CD8-positive, alpha-beta T cell (primary cell): ENCODE measurements at places on chromosomes 5 and 9.
A peak's percentile ranks its signal among the peaks of the same experiment; 100 is the strongest.

DNA sequence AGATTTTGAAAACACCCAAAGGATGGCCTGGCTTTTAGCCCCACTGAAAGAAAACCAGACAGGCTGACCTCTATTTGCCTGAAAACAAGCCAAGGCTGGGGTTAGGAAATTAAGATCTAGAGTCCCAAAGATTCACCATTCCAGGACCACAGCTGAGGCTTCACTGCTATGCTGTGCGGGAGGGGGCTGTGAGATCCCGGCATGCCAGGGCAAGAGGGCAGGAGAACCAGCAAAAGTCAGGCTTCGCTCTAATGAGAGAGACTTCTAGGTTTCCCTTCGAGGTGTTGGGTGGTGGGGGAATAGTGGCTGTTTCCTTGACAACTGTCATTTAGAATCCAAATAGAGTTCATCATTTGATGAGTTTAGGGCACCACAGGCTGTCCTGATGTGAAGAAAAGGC lies 152.9 kb upstream of the NFIB start:
- no peak for DNase-seq

DNA sequence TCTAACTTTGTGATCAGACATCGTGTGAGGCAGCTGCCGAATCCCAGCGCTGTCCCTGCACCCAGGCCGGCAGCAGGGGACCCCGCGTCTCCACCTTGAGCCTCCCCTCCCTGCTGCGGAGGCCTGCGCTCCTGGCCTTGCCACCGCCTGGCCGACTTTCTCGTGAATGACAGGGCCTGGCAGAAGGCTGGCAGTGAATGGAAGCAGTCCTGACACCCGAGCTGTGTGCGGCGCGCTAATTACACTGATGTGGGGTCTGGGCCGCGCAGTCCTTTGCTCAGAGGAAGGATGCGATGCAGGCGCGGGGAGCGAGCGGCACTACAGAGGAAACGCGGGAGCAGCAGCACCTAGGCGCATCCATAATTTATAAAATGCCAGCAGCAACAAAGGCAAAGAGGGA lies 40.3 kb downstream of the POU4F3 start:
- no peak for DNase-seq

GRCh38 chr5:116830079-116830478 lies 255.5 kb upstream of the SEMA6A start:
- no peak for DNase-seq

DNA sequence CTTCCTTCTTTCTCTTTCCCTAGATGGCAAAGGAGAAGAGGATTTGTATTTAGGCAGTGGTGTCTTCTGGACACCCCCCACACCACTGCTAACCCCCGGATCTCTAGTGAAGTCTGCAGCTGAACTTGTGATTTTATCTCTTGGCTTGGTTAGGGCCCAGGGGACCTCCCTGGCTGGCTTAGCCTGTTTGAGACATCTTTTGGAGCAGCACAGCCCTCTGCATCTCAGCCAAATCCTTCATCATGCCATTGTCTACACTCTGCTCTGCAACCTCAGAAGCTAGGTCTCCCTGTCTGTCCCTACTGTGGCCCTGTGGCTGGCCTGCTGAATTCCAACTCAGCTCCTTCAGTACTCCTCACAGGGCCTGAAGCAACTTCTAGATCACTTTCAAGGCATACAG lies 81.7 kb downstream of the MUSK start:
- no peak for DNase-seq

DNA sequence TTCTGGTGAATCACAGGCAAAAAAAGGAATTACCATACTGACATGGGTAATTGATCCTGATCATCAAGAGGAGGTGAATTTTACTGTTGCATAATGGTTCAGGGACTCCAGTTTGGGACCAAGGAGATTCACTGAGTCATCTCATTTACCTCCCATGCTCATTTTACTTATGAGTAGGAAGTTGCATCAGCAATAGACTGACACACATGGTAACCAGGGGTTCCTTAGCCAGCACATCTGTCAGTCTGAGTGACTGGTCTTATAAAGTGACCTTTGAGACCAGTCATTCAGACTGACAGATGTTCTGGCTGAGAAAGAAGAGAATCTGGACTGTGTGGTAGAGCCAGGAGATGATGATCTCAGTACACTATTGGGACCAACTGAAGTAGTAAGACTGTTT lies 384.6 kb upstream of the CD180 start:
- DNase-seq: no peak

DNA sequence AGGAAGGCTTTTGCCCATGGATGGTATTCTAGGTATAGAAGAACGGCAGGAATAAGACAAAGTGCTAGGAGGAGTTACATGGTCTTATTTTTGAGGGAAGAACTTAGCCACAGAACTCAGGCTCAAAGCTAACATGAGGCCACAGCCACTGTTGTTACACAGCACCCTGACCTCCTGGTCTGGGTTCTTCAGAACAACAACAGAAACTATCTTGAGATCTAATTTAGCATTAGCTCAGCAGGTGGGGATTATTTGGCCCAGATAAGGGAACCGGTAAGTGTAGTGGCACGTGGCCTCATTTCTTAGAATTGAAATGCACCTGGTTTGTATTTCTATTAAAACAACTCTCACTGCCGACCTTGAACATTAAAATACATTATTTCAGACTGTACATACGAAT lies 1168.7 kb upstream of the SEMA6A start:
- no peak for DNase-seq

DNA sequence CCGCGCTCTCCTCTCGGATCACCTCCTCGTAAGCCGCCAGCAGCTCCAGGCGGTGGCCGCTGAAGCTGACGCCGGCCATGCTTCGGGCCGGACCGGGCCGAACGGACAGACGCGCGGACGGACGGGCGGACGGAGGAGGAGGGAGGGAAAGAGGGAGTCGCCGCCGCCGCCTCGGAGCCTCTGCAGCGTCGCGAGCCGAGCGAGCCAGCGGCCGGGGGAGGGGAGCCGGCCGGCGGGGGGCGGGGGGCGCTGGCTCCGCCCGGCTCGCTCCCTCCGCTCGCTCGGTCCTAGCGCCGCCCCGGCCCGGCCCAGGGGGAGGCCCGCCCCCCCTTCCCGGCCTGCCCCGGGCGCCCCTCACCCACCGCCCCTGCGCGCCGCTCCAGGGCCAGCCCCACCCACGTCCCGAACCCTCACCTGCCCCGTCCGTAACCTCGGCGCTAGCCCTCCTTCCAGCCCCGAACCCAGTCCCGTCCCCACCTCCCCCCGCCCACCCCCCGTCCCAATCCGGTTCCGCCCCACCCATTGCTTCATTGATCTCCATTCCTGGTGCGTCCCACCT lies at the start of gene DBN1:
DBN1 (minus strand) TSS at position 192 of the 559 bp plus-strand sequence; CDS start at position 79, 113 bp downstream.
- no peak for DNase-seq

DNA sequence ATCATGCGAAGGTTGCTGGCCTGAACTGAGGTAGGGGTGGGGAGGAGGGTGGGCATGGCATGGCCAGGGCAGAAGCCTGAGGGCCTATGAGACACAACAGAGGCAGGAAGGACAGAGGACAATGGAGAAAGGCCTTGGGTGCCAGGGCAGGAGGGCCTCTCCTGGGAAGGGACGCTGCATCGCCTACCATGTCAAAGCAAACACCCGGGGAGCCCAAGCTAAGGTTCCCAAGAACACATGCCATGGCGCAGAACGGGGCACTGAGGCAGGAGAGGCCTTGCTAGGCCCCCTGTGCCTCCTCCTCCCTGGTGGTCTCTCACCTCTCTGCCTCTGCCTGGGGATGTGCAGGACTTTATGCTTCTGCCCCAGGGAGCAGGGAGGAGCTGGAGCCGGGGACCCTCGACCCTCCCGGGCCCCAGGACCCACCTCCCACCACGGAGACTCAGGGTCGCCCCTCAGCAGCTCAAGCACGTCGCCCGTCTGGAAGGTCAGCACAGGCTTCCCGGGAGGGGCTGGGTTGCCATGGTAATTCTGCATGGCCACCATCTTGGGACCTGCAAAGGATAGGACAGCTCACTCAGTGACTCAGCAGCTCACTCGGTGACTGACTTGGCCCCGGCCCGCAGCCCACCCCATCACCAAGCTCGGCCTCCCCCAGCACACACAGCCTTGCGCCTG lies 40.3 kb upstream of the SARDH start:
- DNase-seq: no peak

DNA sequence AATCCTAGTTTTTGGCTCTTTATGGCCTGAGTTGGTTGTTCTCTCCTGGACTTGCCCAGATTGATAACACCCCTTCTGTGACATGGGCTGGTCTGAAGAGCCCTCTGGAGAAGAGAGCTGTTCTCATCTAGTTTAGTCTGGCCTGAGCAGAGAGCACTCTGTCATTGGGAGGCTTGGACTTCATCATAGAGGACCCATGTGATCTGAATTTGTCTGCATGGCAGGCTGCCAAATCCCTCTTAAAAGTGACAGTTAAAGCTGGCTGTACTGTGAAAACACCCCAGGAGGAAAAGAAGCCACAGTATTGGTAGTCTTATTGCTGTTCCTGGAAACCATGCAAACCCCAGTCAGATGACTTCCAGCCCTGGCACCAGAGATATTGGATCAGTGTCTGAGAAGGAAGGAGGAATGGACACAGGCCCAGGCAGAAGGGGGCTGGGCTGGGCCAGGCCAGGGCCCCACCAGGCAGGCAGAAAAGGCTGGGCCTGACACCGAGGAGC lies 3.7 kb upstream of the WDR31 start:
- no peak for DNase-seq

- DNase-seq: peak; percentile 93
These were observed 4.4 kb downstream of the ATOSB start for GRCh38 chr9:35111001-35111933.

- DNase-seq: no peak
These were observed 17.7 kb upstream of the FAM120AOS start for GRCh38 chr9:93471124-93471523.

GRCh38 chr5:98763001-98763630 lies 10.3 kb upstream of the RGMB start:
- DNase-seq: no peak

- no peak for DNase-seq
These were observed 1.2 kb downstream of the LHFPL2 start for GRCh38 chr5:78647351-78647818.

DNA sequence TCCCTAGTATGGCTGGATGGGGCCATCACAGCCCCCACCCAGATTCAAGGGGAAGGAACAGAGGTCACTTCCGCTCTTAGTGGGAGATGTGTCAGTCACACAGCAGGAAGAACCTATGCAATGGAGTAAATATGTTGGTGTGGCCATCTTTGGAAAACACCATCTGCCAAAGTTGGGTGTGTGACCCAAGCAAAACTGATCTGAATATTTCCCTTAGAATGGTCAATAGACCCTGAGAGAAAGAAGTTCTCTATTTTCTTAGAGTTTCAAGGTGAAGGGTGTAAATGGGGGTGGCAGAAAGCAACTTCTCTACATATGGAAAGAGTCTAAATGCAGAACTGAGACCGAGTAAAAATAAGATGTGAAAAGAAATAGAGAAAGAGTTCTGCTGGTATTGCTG lies 212.7 kb downstream of the ESM1 start:
- no peak for DNase-seq

DNA sequence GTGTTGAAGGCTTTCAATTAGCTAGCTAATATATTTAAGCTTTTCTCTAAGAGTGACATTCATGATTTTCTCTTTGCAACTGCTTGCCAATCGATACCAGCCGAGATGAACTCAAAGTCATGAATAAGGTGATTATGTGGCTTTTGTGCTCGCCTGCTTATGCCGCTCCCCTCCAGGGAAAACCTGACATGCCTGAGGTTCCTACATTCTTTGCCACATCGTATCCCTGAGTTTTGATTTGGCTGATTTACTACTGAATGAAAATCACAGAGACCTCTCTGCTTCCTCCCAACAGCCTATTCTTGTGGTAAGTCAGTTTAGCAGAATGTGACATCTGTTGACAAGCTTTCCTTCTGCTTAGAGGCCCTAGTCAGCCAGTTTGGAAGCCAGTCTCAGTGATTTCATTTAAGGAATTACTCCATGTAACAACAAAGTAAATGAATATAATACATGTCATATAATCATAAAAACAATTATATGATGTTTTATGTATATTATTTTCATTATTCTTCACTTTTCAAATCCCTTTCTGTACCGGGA lies 513.4 kb downstream of the CSNK1G3 start:
- no peak for DNase-seq

- no peak for DNase-seq
These were observed 73.1 kb downstream of the RGMB start for GRCh38 chr5:98846520-98846919.

GRCh38 chr5:111996574-111996973 lies 239.6 kb upstream of the NREP start:
- no peak for DNase-seq

- no peak for DNase-seq
These were observed 47.2 kb downstream of the STK10 start for GRCh38 chr5:172140866-172141265.

- DNase-seq: no peak
These were observed 16.2 kb downstream of the GPR21 start for GRCh38 chr9:123049589-123050222.

- no peak for DNase-seq
These were observed 36.8 kb upstream of the NEK6 start for GRCh38 chr9:124220946-124221451.

DNA sequence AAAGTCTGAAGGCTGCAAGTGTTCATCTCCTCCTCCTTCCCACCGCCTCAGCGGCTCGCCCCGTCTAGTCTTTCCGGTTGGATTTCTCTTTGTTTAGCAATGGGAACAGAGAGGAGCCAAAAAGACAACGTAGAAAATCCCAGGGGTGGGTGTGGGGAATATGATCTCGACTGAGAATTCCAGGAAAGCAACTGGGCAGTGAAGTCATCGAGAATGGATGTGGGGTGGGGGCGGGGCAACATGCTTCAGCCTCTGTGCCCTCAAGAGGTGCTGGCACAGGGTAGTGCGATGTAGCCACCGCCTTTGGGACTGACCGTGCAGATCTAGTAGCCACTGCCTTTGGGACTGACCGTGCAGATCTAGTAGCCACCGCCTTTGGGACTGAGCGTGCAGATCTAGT lies 12.9 kb downstream of the MSX2 start:
- no peak for DNase-seq
